Central memory CD4-positive, alpha-beta T cell (primary cell): ENCODE measurements at places on chromosomes 2 and 18.

- DNase-seq = no peak
Observed at GRCh38 chr18:50658601-50659000, 98.7 kb downstream of the MAPK4 start.

GRCh38 chr2:160034396-160034795 is 28.0 kb downstream of the PLA2R1 start:
- DNase-seq = no peak

DNA sequence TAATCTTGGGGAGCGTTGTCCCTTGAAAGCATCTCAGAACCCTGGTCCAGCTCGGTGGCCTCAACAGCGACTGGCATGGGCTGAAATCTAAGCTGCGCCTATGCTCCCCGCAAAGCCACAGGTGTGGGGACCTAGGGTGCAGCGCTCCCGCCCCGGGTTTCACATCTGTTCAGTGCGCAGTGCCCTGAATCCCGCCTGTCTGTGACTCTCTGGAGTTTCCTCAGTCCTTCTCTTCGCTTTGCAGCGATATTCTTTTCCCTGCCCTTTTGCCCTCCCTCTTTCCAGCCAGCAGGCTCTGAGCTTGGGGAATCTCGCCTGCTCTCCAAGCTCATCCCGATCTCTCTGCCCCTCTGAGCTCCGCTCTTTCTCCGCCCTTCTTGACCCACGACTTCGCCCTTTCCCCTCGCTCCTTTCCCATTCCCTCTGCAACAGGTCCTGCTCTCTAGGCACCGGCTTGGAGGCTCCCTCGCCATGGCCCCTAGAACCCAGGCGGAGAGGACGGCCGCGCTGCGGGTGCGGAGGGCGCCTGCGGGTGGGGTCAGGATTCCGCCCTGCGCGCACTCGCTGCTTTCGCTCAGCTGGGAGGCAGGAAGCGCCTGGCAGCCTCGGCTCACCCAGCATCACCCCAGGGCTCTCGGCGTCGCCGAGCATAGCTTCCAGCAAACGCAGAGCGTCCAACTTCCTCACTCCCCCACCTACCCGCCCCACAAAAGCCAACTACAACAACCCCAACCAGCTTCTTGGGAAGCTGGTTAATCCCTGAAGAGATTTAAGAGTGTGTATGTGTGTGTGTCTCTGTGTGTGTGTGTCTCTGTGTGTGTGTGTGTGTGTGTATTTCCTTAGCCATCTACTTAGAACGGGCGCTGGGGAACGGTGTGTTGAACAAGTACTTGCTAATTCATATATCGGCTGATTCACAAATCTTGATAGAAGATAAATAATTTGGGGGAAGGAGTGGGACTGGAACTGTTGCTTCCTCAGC is 1.1 kb downstream of the GRP start:
- DNase-seq = no peak

GRCh38 chr2:180695586-180696401 is 284.6 kb upstream of the UBE2E3 start:
- no peak for DNase-seq

DNA sequence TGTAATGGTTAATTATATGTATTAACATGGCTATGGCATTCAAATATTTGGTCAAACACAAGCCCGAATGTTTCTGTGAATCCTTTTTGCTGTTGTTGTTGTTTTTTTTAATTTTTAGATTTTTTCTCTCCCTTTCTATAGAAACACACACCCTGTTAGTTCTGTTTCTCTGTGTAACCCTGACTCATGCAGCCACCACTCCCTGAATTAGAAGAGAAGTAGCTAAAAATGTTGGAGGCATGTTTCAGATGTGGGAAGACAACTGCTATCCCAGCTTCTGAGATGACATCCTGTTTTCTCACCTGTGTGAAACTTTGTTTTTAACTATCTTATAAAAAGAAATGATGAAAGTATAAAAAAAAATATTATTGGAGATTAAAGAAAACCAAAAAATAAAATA is 219.6 kb upstream of the RGPD4 start:
- DNase-seq = no peak

DNA sequence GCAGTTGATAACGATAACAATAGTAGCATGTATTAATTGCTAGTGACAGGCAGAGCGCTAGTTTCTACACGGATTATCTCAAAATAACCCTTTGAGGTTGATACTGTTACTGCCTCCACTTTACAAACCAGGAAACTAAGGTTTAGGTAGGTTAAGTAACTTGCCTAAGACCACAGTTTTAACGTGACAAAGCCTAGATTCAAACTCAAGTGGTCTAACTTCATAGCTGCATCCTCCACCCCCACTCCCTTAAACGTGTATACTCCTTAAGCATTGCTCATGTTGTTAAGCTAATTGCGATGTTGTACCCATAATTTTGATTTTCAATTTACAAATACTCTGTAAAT is 1.2 kb downstream of the ME2 start:
- no peak for DNase-seq

DNA sequence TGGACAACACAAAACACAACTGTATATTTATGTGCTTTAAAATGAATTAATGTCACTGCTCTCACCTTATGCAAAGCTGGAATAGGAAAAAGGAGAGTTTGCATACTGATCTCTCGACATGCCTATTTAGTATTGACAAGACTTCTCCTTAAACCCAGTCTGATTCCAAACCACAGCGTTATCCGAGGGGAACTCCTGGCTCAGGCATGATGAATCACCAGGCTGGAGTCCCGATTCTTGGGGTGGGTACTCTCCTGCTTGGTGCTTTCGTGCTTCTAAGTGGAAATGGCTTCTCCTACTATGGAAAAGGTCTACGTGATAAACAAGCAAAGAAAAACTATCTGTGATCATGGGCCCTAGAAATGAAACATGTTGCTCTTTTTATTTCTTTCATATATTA is 88.9 kb upstream of the SLC35G4 start:
- DNase-seq = no peak

DNA sequence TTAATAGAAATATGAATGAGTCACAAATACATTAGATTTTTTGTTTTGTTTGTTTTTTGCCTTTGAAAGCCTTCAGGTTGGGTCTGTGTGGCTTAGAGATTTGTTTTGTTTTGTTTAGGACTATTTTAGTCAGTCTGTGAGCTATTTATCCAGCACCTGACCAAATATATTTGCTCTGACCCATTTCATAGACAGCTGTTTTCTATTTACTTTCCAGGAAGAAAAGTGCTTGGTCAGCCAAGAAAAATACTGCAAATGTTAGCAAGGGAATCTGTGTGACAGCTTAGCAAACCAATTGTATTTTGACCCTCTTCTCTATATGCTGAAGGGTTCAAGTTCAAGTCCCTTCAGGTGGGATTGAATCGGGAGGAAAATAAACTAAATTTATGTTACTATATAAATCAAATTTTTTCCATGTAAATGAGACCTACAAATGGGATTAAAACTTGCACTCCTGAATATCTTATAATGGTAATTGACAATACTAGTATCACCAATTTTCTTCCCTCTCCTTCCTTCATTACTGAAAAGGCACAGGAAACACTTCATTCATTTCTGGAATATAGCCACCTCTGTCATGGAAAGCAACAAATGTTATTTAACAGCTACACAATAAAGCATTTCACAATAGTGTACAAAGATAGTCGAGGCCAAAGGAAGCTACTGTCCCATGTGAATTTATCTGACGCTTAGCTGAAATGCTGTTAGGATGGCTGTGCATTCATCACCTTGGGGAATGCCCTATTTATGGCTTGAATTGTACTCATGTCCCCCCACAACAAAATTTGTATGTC is 23.1 kb upstream of the KLF7 start:
- DNase-seq = no peak

- DNase-seq = no peak
Observed at GRCh38 chr18:75212751-75213090, 2.1 kb downstream of the TSHZ1 start.

- DNase-seq = no peak
Observed at GRCh38 chr18:57083485-57083884, 63.4 kb upstream of the BOD1L2 start.

DNA sequence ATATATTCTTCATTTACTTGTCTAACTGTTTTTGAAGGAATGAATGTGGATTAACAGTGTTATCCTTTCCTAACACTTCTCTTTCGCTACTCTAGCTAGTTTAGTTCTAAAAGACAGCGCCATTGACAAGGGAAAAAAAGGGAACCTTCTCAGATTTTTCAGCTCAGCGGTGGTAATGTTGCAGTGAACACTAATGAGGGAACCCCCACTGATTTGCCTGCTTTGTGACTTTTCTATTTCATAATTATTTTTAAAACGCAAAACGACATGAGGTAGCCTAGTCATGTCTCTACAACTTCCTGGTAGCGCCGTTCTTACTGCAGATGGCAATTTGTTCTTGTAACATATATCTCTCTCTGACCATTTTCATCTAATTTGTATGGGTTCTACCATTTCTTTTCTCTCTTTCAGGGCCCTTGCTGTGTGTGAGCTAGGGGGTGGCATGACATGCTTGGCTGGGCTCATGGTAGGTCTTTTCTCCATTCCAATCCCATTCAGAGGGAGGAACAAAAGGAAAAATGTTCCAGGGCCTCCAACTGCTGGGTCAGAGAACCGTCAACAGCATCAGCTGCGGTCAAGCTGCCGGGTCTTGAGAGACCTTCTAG is 235.5 kb upstream of the SIX3 start:
- no peak for DNase-seq

DNA sequence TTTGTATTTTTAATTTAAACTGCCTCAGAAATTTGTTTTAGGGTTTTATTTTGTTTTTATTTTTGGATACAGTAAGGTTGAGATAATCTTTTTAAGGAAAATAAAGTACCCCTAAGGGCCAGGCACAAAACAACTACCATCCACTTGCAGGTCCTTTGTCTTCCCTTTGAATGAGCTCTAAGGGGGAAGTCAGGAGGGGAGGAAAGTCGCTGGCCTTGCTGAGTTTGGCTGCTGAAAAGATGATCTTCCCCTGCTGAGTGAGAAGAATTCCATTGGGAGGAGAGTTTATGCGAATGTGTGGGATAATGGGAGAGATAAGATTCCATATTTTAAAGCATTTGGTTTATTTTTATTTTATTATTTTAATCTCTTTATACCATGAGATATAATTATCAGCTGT is 100.7 kb downstream of the ARHGAP15 start:
- DNase-seq = no peak

DNA sequence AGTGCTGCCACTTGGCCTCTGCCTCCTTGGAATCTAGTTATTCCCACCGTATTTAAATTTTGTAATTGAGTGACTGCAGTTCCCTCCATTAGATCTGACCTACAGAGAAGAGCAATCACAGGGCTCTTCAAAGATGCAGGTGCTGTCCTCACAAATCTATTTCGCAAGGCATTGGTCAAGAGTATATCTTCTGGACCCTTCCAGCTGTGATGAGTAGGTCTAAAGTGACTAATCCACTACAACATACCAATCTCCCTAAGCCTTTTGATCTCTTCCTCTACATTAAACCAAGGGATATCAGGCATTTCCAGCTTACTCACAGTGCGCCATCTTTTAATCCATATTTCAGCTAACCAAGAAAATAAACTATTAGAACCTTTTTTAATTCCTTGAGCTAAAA is 65.1 kb upstream of the COL3A1 start:
- no peak for DNase-seq

DNA sequence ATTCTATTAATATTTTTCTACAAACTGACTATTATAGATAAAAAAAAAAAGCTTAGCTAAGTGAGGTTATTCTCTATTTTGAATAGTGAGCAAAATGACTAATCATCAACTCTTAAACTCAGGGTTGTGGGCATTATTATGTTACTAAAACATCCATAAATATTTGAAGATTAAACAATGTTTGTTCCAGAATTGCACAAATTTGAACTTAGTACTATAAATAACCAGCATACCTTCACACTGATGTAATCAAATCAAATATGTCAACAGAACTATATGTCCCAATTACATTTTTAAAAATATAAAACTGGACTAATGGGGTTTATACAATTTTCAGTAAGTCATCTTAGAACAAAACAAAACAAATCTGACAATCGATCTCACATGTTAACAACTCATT is 800.9 kb downstream of the LRP1B start:
- DNase-seq = no peak

DNA sequence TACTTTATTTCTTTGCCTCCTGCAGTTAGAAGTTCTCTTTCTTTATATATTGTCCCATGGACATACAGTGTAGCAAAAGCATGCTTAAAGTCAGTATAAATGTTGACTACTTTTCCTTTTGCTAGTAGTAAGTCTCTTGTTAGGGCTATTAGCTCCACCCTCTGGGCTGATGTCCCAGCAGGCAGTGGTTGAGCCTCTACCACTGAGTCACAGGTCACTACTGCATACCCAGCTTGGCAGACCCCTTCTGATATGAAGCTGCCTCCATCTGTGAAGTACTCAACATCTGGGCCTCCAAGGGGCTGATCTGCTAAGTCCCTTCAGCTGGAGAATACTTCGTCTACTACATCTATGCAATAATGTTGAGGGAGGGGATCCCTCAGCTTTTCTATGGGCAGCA is 61.0 kb upstream of the SLC35G4 start:
- no peak for DNase-seq

- no peak for DNase-seq
Observed at GRCh38 chr2:163800951-163801381, 65.2 kb upstream of the FIGN start.

- DNase-seq = no peak
Observed at GRCh38 chr2:118709786-118710185, 137.7 kb downstream of the EN1 start.

DNA sequence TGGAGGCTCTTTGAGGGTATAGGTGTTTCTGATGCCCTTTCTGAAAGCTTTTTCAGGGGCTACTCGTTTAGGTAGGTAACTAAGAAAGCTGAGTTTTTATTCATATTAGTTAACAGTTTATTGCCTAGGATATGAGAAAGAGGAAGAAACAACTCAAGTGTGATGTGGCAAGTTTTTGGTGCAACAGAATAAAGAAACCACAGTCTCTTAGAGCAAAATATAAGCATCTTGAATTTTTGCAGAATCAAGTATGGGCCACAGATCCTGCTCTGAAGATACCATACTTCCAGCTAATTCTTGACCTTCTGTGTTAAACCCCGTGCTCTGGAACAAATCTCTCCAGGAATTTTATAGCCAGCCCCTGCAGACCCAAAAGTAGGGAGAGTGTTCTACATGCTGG is 147.7 kb upstream of the SLC1A4 start:
- no peak for DNase-seq

- no peak for DNase-seq
Observed at GRCh38 chr2:41741951-41742595, 305.7 kb upstream of the PKDCC start.

DNA sequence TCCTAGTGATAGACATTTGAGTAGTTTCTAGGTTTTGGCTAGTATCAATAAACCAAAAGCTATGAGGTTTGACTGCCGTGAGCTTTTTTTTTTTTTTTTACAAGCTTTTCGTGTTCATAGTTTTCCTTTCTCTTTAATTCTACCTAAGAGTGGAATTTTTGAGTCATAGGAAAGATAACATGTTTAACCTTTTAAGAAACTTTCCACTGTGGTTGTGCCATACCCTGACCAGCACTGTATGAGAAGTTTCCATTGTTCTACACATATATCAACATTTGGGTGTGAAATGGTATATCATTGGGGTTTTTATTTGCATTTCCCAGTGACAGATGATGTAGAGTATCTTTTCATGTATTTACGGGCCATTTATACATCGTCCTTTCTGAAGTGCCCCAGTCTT is 31.7 kb downstream of the UBE2F start:
- DNase-seq = peak; percentile 20
